Bronchus fibroblast of lung (primary cell): ENCODE measurements at places on chromosomes 2 and 18. TPM values are rescaled to one million over a fixed set of nuclear protein-coding genes. Genes with fewer than 3 reads are reported as not detected.

The IL1F10 gene
- total RNA-seq: not detected in 2 replicates

The MAL gene
- not detected in 2 replicates for total RNA-seq

The LBX2 gene
- total RNA-seq: 1.3 and 3.4 TPM in 2 replicates

The LYPD1 gene
- 0.34 and 1.2 TPM in 2 replicates for total RNA-seq
